Activated T-cell treated with anti-CD3 and anti-CD28 coated beads for 4 hours (primary cell): ENCODE measurements at places on chromosomes 1 and 21.

GRCh38 chr1:41239988-41240610, 2.0 kb downstream of the SCMH1 start:
- DNase-seq: no peak

DNA sequence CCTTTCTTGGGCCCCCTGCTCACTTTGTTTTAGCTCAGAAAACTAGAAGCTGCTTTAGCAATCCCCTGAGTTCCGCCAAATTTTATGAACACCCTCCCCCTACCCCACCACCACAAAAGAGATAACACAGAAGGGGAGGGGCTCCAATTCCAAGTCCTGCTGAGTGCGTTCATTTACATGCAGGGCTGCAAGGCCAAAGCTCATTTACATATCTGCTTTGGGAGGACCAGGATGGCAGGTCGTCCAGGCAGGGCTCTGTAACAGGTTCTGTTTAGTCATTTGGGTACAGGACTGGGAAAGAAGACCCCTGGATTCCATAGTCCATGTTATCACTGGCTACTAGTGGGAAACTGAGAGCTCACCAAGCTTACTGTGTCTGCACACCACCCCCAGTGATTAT, 35.9 kb upstream of the KIF21B start:
- no peak for DNase-seq

DNA sequence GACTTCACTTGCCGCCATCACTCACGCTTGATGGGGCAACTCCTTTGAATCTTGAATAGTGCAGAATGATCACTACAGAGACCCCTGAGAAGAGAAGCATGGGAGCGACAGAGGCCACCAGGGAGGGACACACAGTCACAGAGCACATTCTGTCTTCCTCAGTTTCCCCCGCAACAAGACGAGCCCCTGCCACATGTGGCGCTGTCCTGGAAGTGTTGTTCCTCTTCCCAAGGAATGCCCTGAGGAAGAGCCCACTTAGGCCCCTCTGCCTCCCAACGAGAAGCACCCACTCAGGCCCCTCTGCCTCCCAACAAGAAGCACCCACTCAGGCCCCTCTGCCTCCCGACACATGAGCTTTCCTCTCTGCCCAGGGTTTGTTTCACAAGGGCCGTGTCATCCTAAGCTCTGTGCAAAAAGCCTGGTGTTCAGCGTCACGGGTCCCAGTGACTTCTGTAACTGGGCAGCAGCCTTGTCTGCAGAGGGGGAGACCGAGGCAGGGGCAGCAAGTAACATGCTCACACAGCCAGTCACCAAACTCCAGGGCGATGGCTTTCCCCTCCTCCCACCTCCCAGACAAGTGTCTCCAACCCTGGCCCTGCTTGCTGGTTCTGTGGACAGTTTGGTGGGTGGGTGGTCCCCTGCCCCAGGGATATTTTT, 19.8 kb downstream of the SLC37A1 start:
- DNase-seq: no peak

GRCh38 chr1:94617134-94617805, 75.7 kb upstream of the F3 start:
- no peak for DNase-seq

- DNase-seq: no peak
Observed at GRCh38 chr1:214439352-214440119, 111.9 kb downstream of the PTPN14 start.

GRCh38 chr1:7209336-7209735, 424.1 kb downstream of the CAMTA1 start:
- no peak for DNase-seq

DNA sequence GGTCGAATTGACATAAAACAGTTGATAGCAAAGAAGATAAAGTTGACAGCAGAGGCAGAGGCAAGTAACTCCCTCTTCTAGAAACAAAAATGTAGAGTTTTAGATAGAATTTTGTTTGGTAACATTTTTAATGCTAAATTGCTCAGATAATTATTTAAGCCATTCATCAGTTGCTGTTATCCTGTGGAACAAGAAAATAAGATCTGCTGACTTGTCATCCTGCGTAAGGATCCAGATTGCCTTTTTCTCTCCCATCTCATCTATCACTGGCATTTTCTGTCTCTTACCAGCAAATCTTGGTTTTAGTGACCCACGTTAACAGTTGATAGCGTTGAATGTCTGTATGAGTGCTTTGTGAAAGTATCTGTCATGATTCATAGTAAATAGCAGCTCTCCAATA, 29.8 kb downstream of the SOAT1 start:
- no peak for DNase-seq

GRCh38 chr1:98340511-98340910, 321.0 kb upstream of the SNX7 start:
- DNase-seq: no peak

GRCh38 chr1:21097729-21098128, 79.0 kb downstream of the EIF4G3 start:
- DNase-seq: no peak

- DNase-seq: no peak
Observed at GRCh38 chr21:41783476-41784180, 16.8 kb upstream of the RIPK4 start.
